ENCODE measurements at places on chromosomes 5 and 9.
A peak's percentile ranks its signal among the peaks of the same experiment; 100 is the strongest.

DNA sequence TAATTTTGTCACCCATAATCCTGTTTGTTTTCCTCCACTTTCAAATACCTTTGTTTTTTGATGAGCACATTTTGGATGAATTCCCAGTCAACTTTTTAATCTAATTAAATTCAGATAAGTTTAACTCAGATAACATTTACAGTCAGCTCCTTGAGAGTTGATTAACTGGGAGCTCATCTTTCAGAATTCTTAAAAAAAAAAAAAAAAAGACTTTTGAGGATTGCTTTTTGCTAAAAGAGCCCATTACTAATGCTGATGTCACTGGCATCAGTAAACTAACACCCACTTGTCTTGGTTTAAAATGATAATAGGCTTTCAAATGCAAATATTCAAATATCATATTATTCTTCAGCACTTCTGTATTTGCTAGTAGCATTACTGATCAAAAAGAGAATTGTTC lies 47.1 kb upstream of the NFIB start:
- no peak for DNase-seq

DNA sequence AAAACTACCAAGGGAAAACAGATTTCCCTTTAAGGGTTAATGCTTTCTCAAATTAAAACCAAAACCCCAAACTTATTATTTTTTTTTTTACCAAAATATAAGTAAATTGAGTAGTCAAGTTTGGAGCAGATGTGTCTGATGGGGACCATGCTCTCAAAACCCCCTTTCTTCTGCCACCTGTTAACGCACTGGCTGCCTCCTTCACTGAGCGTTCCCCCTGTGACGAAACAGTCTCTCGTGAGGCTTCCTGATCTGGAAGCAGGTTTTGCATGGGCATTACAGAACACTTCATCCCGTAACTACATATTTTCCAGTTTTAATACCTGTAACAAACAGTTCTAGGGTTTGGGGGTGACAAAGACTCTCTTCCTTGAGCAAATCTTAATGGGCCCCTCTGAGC lies 59.4 kb downstream of the ANKH start:
- no peak for DNase-seq

DNA sequence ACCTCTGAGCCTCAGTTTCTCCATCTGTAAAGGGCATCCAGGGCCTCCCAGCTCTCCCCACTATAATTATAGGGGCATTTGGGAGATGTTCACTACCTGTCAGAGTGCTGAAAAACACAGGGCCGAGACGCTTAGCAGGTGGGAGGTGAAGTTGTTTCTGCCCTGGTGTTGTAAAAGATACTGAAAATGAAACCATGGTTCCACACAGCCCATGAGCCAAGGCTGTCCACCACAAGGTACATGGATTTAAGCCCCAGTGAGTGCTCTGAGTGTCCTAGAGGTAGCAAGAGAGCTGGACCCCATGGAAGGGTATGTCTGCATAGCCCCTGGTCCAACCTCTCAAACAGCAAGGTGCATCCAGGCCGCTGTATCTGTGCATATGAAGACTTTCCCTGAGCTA lies 137.5 kb downstream of the C5orf15 start:
- no peak for DNase-seq

DNA sequence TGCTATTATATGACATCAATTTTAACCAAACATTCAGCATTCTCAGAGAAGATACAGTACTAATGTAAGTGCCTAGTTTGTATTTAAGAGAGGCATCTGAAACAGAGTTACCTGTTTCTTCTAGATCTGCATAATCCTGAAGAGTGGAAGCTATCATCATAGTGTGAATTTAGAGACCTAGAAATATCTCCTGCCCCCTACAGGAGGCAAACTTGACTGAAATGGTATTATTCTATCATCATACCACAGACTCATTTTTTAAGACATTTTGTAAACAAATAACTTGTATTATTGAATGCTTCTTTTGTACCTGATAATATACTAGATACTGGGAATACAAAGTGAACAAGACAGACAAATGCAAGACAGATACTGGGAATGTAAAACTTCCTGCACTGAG lies 216.8 kb upstream of the RPS23 start:
- no peak for DNase-seq

DNA sequence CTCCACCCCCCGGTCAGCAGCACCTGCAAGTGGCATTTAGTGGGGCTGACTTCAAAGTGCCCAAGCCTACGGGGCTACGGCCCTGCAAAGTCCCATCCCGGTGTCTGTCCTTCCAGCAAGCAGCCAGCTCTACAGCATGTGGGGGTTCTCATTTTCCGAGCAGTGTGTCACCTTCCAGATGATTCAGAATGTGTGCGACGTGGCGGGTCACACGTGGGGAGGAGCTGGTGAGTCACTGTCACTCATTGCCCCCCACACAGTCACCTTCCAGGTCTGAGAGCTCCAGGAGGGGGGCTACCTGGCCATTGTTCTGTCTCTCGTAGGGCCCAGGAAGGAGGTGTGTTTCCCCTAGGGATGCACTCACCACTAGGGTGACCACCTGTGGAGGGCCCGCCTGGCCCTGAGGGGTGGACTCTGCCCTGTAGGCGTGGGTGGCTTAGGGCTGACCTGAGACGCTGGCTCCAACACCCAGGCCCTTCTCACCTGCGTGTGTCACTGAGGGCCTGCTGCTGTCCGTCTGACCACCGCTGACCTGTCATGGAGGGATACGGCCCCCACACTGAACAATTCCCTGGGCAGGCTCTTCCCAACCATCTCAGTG lies 70.2 kb downstream of the SEMA4D start:
- no peak for DNase-seq

DNA sequence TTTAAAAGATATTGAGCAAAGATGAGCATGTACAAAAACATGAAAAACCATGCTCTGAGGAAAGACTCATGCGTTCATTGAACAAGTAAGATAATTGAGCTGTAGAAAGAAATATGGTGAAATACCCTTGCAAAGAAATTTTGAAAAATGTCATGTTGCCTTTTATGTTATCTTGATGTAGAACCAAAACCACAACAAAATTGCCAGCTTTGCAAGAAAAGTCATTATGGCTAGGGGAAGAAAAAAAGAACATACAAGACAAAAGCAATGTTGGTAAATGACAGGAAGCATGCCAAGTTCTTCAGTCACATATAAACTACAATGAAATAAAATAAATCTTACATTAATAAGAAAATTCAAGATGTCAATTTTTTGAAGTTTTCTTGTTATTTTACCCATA lies 368.0 kb downstream of the IRX1 start:
- DNase-seq: no peak

GRCh38 chr9:107895501-107896001 lies 406.0 kb upstream of the KLF4 start:
- no peak for DNase-seq

- DNase-seq: no peak
Measured at GRCh38 chr5:141514330-141515133, 25.7 kb downstream of the PCDHGC5 start.

DNA sequence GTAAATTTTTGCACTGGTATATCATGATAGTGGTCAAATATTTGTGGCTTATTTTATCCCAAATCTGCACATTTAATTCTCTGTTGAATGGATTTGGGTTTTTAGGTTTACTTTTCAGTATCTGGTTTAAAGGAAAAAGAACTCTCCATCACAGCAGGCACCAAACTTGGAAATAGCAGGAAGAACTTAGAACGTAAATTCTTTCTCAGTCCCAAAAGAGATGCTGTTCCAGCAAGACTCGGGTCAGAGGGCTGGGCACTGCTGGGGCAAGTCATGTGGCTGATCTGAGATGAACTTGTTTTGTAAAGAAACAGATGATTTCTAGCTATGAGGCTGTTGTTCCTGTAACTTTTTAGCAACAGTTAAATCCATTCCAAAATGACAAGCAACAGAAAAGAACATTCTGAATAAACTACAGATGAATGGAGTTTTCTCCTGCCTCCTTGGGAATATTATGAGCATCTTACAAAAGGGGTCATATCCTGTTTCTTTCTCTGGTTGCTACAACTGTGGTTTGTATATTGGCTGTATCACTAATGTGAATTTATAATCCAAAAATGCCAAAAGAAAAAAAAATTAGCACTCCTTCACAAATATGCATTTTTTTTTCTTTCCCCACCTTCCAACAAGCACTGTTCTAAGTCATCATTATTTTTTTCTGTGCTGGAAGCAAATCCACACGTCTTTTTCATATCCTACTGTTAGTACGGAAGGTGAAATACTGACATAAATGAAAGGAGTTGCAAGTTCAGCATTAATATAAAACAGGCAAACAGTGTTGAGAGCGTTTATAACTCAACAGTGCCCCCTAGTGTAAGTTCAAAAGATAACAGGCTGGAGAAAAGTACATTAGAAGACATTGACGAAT lies 31.1 kb downstream of the OR2K2 start:
- peak; percentile 86 for DNase-seq

DNA sequence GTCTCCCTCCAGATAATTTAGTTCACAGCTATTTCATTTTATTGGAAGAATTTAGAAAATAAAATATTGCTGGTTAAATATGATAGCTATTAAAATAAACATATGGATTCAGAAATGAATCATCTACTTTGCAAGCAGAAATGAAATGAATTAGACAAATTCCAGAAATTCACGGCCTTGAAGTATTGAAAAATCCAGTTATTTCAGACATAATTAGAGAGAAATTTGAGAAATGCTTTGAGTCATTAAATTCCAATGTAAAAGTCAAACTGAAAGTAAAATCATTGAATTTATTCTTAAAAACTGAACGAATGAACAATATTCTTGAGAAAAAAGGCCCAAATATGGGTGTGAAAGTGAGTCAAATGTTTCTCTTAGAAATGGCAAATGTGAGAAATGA lies 632.6 kb upstream of the EDIL3 start:
- no peak for DNase-seq

- DNase-seq: no peak
Measured at GRCh38 chr9:21234153-21234687, 5.6 kb downstream of the IFNA14 start.

DNA sequence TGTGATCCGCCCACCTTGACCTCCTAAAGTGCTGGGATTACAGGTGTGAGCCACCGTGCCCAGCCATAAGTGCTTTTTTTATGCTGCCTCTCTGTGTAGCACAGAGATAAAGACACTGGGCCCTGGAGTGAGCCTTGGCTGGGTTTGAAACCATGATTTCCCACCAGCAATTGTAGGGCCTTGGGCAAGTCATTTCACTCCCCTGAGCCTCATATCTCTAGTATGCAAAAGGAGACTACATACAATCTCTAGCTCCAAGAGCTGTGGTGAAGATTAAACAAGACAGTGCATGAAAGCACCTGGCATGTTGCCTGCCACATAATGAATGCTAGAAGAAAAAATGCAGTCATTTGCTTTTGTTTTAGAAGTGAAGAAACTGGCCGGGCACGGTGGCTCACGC lies 3.9 kb downstream of the FABP6 start:
- DNase-seq: no peak

- no peak for DNase-seq
Measured at GRCh38 chr9:131116281-131117120, 8.9 kb upstream of the NUP214 start.

DNA sequence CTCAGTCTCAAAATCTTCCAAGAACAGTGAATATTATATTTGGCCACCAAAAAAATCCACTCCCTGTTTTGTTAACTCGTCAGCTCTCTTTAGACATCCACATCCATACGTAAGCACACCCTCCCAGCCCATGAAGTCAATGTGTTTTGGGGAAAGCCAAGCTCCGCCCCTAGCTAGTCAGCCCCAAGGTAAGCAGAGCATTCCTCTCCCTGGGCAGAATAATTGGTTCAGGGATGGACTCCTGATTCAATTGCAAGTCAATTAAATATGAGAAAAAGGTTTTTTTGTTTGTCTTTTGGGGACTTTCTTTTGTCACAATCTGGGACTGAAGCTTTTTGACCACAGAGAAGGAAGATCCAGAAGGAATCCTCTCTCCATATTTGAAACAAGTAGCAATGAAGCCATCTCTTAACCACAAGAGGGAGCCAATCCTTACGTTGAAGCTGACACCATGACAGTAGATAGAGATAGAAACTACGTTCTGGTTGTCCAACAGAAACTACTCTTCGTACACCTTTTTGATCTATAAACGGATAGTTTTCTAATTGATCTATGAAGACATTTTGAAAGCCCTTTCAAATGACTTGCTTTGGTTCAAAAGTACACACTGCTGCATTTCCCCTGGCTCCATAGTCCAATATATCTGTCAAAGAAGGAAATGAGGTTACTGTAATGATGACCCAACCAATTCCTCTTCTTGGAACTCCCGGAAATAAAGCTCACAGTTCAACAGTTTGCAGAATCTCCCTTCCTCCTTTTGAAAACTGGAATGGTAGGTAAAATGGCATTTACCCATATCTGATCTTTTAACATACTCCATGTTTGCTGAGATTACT lies 166.4 kb downstream of the TLE1 start:
- DNase-seq: no peak

DNA sequence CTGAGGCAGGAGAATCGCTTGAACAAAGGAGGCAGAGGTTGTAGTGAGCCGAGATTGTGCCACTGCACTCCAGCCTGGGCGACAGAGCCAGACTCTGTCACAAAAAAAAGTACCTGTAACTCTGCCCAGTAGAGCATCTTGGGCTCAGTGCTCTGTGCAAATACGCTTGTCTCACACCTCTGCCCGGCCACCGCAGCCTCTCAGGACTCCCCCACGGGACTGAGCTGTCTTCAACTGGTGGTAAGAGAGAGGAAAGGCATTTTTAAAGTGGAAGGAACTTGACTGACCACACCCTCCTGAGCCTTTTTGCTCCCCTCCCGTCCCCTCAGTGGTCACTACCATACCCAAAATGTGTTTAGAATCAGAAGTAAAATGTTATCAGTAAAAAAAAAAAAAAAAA lies 174.3 kb upstream of the PIK3R1 start:
- DNase-seq: no peak

DNA sequence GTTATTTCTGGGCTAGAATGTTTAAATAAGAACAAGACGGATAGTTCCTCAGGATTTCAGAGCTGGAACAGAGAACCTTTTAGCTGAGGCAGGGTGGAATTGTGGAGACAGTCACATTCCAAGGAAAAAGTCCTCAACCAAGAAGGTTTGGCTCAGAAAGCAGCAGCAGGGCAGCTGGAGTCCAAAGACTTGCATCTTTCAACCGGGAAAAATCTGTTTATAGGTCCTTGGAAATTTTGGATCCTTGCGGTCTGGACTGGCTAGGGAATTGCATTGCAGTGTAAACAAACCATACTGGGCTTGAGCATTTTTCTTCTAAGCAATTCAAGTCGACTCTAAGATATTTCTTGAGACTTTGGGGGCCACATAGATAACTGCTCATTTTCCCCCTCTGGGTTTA lies 40.8 kb upstream of the HMHB1 start:
- no peak for DNase-seq

- no peak for DNase-seq
Measured at GRCh38 chr5:169229342-169229892, 71.5 kb downstream of the SLIT3 start.

DNA sequence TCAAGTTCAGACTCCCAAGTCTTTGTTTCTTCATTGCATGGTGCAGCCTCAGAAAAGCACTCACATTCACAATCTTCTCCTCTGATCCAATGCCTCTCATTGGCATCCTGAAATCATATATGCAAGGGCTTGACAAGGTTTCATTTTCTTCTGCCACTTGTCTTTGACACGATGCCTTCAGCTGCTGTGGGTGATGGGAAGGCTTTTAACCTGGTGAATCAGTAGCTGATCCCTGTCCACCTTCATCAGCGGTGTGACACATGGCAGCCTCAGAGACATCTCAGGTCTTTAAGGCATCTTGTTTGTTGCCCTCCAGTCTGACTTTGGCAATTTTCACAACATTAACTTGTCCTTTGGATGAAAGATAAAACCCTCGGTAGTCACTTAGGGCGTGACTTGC lies 147.2 kb downstream of the PRELID2 start:
- DNase-seq: no peak

GRCh38 chr9:4059437-4059836 lies 240.4 kb downstream of the GLIS3 start:
- no peak for DNase-seq

All from SW 1271 (cell line).